ENCODE measurements at places on chromosomes 2 and 18.

DNA sequence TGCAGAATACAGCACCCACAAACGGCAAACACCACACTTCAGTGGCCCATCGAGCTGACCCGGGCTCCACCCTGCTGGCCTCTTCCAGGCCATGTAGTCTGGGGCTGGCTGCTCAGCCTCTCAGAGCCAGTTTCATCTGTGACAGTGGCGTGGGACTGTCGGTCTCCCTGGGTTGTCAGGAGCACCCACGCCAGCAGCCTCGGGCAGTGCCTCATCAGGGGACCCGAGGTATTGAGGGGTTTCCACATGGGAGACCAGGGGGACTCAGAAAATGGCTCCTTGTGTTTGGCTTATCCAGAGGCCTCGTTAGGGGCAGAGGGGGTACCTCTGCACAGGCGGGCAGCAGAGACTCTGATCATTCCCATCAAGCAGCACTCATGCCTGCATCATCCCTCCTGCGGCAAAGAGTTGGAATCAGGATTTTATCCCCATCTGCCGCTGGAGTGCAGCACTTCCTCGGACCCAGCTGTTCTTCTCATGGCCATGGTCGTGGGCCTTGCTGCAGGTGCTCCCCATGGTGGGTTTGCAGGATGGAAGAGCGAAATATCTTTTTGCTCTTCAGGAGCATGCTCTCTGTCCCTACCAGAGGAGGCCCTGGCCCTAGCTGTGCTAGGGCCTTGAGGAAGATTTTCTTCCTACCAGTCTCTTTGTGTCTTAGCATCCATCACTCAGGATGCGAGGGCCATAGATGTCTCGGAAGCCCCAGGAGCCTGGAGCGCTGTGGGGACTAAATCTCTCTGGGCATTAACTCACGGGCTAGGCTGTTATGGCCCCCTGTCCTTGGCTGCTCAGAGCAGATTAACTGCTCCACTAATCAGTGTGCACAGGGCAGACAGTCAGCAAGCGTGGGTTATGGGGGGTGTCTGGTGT, 100.8 kb downstream of the CLIP4 start:
- DNase-seq: no peak

- no peak for DNase-seq
These were observed 35.9 kb downstream of the ADI1 start for GRCh38 chr2:3483227-3483985.

DNA sequence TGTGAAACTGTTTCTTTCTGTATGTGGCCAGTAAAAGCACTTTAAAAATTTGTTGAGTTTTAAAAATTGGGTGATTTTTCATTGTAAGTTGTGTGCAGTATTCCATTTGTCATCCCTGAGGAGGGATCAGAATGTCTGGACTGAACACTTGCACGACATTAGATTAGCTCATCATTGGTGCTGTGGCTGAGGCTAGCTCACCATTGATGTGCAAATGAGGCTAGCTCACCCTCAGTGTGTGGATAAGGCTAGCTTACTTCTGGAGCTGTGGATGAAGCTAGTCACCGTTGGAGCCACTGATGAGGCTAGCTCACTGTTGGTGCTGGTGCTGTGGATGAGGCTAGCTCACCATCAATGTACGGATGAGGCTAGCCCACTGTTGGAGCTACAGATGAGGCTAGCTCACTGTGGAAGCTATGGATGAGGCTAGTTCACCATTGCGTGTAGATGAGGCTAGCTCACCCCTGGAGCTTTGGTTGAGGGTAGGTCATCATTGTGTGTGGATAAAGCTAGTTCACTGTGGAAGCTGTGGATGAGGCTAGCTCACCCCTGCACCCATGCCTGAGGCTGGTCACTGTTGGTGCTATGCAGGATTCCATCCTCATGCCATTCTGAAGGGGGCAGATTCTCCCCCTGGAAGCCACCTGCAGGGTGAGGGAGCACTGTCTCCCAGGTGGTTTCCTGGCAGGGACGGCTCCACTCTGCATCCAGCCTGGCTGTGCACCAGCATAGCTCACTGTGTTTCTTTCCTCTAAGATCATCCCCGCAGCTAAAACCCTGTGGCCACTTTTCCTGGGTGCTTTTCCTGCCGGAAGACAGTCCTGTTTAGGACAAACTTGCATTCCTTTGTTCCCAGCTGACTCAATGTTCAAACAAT, 101.1 kb downstream of the TWIST2 start:
- DNase-seq: no peak

DNA sequence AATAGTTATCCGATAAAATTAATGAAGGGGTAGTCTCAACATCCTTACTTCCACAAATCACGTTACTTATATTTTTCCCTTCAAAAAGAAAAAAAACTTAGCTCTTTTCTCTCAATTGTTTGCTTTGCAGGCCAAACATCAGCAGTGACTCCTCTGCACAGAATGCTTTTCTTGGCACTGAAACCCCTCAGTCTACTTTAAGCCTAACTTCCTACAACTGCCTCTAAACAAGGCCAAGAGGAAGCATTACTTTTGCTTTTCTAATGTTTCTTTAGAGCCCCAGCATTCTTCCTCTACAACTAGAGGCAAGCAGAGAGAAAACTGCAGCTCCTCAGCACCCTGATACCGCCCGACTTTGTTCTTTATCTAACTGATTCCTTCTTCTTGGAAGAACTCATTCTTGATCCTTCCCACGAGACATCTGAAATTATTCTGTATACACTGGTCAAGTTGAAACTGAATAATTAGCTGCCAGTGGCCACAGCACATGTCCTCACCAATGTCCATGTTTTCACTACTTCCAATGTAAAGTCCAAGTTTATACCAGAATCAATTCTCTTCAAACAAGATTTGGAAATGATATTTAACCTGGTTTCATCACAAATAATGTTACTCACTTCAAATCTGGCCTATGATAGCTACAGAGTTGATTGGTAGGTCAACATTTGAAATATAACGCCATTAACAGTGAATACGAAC, 55.3 kb downstream of the DTNB start:
- no peak for DNase-seq

- DNase-seq: no peak
These were observed 85.9 kb upstream of the RFX8 start for GRCh38 chr2:101560780-101561315.

- no peak for DNase-seq
These were observed 201.8 kb upstream of the GALNT5 start for GRCh38 chr2:157055660-157056199.

- DNase-seq: no peak
These were observed 6.6 kb upstream of the NTSR2 start for GRCh38 chr2:11676640-11677039.

DNA sequence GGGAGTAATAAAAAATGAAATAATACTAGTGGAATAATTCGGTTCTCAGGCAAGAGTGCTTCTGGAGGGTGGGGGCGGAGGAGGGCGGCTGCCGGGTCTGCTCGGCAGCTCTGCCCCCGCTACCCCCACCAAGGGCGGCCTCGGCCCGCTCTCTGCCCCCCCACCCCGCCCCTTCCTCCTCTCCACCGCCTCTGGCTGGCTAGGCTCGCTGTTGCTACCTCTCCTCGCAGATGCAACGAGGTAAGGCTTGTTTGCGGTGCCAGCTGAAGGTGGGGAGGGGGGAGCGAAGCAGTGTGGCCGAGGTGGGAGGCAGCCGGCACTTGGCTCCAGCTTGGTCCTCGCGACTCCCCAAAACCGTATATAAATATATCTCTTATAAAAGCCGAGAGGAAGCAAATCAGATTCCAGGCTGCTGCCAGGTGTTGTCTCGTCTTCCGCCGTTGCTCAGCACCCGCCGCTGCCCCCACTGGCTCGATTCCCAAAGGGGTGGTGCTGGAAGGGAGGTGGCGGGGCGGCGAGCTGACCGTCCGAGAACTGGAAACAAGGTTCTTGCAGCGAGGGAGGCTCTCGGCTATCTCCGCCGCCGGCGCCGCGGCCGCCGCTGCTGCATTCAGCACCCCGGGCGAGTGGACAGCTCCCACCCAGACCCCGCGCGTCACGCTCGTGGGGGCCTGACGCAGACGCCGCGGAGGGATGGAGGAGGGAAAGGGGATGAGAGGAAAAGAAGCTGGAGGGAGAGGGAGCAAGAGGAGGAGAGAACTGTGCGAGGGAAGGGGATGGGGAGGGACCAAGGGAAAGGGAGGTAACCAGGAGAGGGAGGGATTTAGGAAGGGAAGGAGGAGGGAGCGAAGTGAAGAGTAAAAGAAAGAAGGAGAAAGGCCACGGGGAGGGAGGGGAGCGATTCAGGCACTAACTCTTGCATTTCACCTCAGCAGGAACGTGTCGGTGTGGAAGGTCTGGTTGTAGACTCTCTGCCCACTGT, at the start of gene MARCHF4:
Gene MARCHF4, minus strand, starts transcription at position 763 of the 982 bp plus-strand sequence. CDS start 2,223 bp downstream, outside the sequence.
- DNase-seq: peak; percentile 33

GRCh38 chr2:231396058-231396821, 730 bp downstream of the B3GNT7 start:
- DNase-seq: no peak

DNA sequence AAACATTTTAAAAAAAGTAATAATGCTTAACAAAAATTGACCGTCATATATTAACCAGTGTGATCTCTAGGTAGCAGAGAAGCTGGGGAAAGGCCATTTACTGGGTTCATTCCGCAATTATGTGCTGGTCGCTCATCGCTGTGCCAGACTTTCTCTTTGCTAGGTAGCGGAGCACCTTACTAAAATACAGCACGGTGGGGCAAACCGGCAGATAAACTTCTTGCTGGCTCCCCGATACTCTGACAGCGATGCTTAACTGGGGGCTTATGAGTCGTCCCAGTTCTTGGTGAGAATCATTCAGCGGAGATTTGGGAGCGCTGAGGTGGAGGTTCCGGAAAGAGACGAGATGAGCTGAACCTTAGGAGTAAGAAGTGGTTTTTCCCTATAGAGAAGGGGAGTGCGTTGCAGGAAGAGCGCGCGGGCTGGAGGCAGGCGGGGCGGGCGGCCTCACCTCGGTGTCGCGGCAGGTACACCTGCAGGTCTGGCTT, 605 bp downstream of the C2orf68 start:
- DNase-seq: no peak

DNA sequence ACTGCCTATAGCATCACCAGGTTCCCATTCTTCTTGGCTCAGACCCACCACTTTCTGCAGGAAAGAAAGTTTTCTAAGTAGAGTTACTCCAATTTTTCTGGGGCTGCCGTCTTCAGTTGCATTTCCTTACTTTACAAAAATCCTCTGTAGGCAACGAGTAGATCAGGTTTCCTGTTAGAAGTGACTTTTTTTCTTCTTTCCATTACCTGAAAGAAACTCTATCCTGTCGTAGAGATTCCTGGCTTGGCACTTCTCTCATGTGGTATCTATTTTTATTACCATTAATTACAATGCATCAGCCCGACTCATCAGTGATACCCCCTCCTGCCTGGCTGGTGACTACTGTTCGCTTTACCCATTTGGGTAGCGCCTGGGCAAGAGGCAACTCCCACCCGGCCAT, 5.6 kb upstream of the SIX2 start:
- DNase-seq: no peak

DNA sequence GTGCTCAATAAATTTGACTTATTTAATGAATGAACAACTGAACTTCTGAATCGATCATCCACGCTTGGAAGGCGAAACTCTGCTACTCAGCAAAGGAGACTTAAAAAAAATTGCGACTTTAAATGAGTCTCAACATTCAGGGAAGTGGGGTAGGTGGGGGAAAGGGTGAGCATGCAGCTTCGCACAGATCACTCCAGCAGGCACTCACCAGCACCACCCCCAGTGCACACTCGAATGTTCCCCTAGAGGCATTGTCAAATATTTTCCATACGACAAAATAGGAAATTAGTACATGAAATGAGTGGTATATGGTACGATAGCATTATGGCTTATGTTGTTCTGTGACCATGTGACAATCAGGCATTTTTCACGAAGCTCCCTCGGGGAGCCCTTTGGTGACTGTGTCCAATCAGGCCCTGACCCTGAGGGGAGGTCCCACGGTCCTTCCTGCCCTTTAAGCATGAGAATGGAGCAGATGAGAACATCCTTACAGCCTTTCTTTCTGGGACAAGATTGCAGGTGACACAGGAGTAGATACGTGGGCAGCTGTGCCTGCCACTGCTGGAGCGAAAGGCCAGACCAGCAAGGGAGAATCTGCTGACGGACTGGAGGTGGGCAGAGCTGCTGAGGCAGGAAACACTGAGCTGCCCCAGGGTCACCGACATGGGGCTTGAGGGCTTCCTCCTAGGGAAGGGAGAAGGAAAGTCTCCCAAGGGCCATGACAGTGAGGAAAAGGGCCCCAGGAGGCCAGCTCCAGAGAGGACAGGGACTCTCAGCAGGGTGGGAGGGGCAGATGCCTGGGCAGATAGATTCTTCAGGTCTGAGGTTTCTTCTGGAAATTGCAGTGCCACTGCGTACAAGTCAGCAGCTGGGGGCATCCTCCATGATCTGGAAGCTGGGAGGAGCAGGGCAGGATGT, 101.3 kb upstream of the ID2 start:
- DNase-seq: no peak

GRCh38 chr2:23912054-23912453, 14.9 kb downstream of the ATAD2B start:
- no peak for DNase-seq

GRCh38 chr18:62018759-62019041, 125.9 kb upstream of the RNF152 start:
- no peak for DNase-seq

DNA sequence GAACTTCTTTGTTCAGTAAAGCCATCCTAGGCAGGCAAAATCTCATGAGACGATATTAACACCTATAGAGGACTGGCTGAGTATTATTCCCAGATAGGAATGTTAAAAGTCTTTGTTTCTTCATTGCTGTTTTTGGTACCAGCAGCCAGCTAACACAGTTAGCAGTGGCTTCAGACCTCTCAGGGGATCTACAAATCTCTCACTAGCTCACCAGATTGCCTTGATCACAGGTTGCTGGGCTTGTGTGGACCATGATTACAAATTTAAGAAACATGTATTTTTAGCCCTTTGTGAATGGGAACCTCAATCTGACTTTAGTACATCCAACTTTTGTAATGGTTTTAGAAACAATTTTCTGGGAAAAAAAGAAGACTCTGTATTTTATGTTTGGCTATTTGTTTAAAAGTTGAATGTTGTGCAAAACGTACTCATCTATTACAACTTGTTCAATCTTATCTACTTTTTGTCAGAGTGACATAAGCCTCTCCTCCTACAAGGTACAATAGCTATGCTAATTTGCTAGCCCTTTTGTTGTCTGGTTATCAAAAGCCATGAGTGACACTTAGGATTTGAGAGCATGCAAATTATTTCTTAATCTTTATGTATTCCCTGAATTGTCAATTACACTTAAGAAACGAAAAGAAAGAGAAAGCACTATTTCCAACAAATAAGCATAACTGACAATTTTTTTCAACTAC, 693.1 kb downstream of the ERBB4 start:
- DNase-seq: no peak

DNA sequence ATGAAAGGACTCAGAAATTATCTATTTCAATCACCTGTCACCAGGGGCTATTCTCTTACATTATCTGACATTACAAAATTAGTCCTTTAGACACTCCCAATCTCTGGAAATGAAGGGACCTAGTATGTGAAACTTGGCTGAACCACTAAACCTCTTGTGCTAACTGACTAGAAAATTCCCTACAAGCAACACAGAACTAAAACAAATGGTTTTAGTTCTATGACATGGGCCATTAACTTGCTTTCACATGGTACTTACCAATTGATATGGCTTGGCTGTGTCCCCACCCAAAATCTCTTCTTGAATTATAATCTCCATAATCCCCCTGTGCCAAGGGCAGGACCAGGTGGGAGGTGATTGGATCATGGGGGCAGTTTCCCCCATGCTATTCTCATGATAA, 16.6 kb downstream of the SERPINE2 start:
- no peak for DNase-seq

DNA sequence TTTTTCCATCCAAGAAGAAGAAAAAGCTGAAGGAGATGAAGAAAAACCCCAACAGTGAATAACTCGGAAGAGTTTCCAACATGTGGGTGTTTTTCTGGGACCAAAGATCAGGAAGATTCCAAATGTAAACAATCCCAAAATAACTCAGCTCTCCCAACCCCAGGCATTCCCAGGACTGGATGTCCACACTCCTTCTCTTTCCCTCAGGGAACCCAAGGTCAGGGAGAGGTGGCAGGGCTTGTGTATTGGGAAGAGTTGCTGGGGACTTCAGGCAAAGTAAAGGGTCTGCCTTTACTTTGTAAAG, 268.0 kb downstream of the DYSF start:
- no peak for DNase-seq
